Endothelial cell (in vitro differentiated cells): ENCODE measurements at places on chromosomes 1 and 21.
A peak's percentile ranks its signal among the peaks of the same experiment; 100 is the strongest.

DNA sequence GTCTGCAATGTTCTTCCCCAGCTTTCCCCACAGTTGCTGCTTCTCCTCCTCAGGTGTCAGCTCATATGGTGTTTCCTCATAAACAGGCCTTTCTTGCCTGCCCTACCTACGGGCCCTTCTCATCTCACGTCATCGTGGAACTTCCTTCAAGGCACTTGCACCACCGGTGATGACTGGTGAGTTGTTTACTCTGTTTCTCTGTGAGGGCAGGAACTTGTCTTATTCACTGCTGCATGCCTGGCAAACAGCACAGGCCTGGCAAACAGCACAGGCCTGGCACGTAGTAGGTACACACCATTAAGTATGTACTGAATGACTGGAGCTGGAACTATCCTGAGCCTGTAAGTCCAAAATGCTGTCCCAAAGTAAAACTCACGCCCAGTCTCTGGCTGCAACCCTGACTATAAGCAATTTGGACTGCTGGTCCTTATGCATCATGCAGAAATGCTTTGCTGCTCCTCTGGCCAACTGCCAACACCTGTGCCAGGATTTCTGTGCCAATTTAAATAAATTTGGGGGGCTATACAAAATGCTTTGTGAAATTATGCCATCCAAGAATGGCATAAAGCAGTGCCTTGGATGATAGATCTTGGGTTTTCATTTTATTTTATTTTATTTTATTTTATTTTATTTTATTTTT, 25.7 kb downstream of the STK40 start:
- no peak for DNase-seq

GRCh38 chr1:11279630-11280029, 6.6 kb downstream of the UBIAD1 start:
- no peak for DNase-seq

- DNase-seq: no peak
These were observed 3.8 kb upstream of the TCEA3 start for GRCh38 chr1:23428136-23428905.

DNA sequence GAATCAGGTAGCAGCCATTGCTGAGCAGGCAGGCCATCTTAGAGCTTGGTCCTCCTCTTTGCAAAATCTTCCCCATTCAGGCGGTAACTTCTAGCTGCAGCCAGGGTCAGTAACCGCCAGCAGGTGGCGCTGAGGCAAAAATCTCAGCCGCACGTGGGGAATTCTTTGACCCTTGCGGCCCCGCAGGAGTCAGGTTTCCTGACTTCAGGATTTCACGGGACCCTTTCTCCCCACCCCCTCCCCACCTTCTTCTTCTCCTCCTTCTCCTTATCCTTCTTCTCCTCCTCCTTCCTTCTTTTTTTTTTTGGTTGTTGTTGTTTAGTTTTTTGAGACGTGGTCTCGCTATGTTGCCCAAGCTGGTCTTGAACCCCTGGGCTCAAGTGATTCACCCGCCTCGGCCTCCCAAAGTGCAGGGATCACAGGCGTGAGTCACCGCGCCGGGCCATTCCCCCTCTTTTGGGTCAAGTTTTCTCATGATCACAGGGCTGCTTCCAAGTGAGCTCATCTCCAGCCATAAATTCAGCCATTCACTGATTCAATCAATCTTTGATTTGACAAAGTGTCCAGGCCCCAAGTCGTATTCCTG, 33.4 kb upstream of the TENT5B start:
- DNase-seq: peak; percentile 77

GRCh38 chr1:158148468-158148867, 32.2 kb upstream of the CD1D start:
- no peak for DNase-seq

GRCh38 chr1:26784023-26784871, 3.5 kb upstream of the PIGV start:
- no peak for DNase-seq

- no peak for DNase-seq
These were observed at the start of gene CBR3 for GRCh38 chr21:36134803-36135390. CBR3 (plus strand) TSS chr21:36135079; CDS start chr21:36135193, 114 bp downstream.

DNA sequence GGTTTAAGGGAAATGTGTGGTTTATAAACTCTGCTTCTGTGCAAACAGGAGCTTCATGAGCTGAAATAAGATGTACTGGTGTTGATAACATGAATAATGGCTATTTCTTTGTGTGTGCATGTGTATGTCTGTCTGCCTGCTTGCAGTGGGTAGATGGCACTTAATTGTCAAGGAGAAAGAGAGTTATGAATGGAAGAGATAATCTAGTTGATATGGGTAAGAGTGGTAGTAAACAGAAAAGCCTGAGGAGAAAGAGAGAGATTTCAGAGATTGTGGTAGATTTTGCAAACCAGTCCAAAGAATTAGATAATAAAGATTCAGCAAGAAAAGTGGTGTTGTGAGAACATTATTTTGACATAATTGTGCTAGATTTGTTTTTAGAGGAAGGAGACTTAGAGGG, 7.7 kb downstream of the SUCO start:
- no peak for DNase-seq

GRCh38 chr1:160307118-160307791, 22.3 kb upstream of the PEX19 start:
- DNase-seq: peak; percentile 31

DNA sequence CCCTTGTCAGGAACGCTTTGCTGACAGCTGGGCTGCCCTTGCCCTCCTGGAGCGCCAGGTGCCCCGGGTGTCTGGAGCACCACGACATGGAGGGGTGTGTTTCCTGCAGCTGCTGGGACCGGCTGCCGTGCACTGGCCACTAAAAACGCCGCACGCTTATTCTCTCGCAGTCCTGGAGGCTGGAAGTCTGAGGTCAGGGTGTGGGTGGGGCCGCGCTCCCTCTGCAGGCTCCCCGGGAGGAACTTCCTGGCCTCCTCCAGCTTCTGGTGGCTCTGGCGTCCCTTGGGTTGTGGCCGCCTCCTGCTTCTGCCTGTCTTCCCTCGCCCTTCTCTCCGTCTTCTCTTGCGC, 28.0 kb upstream of the PLCH2 start:
- DNase-seq: no peak

DNA sequence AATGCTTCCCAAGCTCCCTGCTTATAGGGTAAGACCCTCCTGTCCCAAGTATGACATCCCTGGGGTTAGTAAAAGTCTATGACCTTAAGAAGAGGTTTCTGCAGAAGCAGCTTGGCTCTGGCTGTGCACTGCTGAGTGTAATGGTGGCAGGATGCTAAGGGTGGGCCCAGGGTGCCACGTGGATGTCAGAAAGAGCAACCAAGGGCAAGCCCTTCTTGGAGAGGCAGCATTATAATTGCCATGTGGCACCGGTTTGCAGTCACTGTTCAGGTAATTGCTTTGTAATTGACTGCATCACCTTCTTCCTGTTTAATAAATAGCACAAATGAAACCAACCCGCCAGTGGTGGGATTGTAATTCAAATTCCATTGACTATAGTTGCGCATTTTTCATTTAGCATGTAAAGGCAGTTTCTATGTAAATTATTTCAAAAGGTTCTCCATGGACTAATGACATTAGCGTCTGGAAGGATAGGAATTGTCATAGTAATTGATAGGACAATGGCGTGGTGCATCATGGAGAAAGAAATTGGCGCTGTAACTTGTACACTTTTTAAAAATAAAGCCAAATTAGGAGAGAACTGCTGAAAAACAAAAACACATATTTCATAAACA, 490.6 kb upstream of the VAMP3 start:
- DNase-seq: no peak

- DNase-seq: no peak
These were observed 86.7 kb upstream of the PTBP2 start for GRCh38 chr1:96634883-96635282.

DNA sequence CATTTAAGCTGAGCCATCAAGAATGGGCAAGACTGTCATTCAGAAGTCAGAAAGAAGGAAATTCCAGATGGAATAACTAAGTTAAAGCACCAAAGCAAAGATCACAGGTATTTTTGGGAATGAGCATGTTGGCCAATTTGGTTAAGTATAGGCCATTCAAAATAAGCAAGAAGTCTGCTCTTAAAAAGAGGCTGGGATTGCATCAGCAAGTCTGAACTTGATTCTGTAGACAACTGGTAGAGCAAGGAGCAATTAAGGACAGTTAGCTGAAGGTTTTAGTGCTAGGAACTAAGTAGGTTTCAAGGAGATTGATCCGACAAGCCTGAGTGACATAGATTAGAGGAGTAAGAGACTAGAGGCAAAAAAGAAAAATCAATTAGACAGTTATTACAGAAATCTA, 8.4 kb downstream of the ANKRD45 start:
- no peak for DNase-seq

GRCh38 chr1:31583995-31584868, 7.9 kb downstream of the TINAGL1 start:
- no peak for DNase-seq

- DNase-seq: peak; percentile 54
These were observed 10.9 kb upstream of the LRRC3 start for GRCh38 chr21:44444286-44444931.
